A549 treated with Hydrocortisone at 1 μM for 4 hours (cell line): ENCODE measurements at places on chromosomes 2 and 18. TPM values are rescaled to one million over a fixed set of nuclear protein-coding genes. Genes with fewer than 3 reads are reported as not detected.

WNT10A gene
- total RNA-seq = 0.06 to 0.12 TPM (median 0.09 TPM) in 4 of 5 replicates, not detected in the other

IL18R1 gene
- total RNA-seq = 1.0 to 1.4 TPM (median 1.2 TPM) in 5 replicates

CTLA4 gene
- not detected in 5 replicates for total RNA-seq

NPHP1 gene
- total RNA-seq = 5.9 to 8.1 TPM (median 7.0 TPM) in 5 replicates

YES1 gene
- 16.6 to 32.6 TPM (median 21.2 TPM) in 5 replicates for total RNA-seq
